ENCODE measurements at places on chromosomes 4 and X.

DNA sequence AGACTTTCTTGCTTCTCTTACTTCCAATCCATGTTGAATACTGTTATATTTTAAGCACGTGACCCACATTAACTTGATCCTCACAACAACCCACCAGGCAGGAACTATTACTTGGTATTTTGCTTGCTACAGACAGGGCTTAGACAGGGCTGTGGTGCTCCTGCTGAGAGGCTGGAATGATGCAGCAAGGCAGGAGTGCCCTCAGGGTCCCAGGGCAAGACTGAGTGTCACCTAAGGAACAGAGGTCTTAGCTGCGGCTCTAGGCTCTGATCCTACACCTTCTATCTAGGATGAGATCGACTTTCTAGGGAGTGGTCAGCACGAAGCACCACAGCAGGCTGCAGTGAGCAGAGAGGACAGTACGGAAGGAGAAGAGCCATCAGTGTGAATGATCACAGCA lies 20.0 kb downstream of the TAPT1 start:
- no peak for DNase-seq

DNA sequence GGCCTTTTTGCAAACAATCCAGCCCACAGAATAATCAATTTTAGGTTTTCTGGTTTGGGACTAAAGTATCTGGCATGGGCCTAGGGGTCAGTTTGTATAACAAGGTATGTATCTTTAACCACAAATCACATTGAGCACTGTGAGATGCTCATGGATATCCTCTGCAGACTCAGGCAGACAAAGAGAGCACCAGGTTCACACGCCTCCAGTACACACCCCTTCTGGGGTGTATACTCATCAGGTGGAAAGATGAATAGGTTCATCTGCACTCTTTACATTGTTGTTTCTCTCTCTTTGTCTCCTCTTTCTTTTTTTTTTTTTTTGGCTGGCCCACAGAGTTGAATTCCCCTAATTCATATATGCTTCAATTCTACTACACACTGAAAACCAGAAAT lies 21.1 kb downstream of the TEC start:
- DNase-seq = no peak

DNA sequence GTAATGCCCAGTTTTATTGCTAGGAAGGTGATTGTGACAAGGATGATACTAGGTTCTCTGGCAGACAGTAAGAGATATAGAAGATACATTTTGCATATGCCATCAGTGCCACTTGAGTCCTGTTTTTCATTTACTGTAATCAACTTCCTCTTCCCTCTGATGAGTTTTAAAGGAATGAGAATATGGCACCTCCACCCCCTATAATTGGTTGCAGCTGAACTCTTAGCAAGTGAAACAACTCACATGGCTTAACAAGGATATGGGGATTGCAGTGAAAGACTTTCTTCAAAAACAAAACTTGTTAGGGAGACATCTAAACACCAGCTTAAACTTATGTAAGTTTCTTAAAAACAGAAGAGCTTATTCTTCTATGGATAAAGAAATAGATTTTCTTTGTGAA lies 90.0 kb downstream of the AREG start:
- no peak for DNase-seq

- DNase-seq = no peak
Observed at GRCh38 chr4:3407171-3407771, 34.5 kb upstream of the HGFAC start.

DNA sequence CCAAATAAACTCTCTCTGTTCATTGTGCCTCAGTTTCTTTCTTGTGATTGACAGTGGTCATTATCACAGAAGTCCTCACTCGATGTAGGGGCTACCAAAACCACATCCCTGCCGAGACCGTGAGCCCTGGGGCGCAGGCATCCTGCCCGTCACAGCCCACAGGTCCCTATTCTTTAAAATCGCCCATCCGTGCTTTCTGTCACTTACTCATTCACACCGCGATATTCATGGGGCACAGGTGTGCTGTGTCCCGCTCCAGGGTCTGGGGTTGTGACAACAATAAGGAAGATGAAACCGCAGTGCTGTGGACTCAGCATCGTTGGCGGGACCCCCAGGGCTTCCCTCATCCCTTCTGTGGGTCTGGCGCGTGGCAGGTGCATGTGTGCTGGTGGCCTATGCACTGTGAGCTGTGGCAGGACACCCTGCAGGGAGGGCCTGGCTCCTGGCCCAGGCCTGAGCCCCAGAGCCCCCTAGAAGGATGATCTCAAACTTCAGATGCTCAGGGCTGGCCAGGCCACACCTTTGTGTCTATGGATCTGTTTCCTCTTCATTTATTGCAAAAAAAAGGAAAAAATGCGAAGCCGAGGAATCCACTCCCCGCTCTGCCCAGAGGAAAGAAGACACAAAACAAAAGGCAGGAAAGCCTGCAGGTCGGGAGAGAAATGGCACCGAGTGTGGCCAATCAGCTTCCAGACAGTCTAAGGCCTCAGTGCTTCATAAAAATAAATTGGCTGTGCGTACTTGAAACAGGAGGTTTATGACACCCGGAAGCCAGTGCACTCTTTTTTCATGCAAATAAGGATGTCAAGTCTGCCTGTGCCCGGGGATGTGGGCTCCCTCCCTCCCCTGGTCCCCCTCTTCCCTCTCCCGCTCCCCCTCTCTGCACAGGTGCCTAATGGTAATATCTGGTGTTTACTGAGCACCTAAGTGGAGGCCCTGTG lies 109.5 kb upstream of the ADRA2C start:
- DNase-seq = no peak

GRCh38 chrX:15679246-15679645 lies 14.6 kb upstream of the CLTRN start:
- DNase-seq = no peak

DNA sequence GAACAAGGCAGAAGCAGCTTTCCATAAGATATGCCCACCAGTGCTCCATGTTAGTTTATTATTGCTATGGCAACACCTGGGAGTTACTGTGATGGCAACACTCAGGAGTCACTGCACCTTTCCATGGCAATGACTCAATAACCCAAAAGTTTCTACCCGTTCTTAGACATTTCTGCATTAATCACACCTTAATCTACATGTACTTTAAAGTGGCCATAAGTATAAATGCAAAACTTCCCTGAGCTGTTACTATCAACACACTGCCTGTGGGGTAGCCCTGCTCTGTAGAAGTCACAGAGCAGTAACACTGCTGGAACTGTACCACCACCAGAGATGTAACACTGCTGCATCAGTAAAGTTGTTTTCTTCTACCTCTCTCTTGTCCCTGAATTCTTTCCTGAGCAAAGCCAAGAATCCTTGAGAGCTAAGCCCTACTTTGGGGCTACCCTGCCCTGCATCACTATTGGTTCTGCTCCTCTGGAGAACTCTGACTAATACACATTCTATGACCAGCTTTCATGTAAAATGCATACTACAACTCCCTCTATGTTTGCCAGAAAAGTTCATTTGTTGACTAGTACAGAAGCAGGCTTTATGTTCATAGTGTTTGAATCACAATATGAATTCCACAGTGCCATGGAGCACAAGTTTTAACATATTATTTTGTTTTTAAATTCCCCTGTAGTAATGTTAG lies 43.5 kb upstream of the GPR174 start:
- no peak for DNase-seq
